Smooth muscle cell of trachea (primary cell): ENCODE measurements at places on chromosomes 1 and 21. TPM values are rescaled to one million over a fixed set of nuclear protein-coding genes. Genes with fewer than 3 reads are reported as not detected.

The ODF2L gene
- 25.1 and 49.0 TPM in 2 replicates for total RNA-seq

The HSD3B2 gene
- total RNA-seq: not detected in 2 replicates

The DCDC2B gene
- not detected in 2 replicates for total RNA-seq

The PRPF38B gene
- total RNA-seq: 10.3 and 15.4 TPM in 2 replicates

The ARTN gene
- under 0.01 and 0.29 TPM in 2 replicates for total RNA-seq

The FASLG gene
- total RNA-seq: not detected in 2 replicates

The SYT14 gene
- total RNA-seq: 4.1 and 8.1 TPM in 2 replicates

The NBPF6 gene
- not detected in 2 replicates for total RNA-seq
